ENCODE measurements at places on chromosomes 2 and 18.

DNA sequence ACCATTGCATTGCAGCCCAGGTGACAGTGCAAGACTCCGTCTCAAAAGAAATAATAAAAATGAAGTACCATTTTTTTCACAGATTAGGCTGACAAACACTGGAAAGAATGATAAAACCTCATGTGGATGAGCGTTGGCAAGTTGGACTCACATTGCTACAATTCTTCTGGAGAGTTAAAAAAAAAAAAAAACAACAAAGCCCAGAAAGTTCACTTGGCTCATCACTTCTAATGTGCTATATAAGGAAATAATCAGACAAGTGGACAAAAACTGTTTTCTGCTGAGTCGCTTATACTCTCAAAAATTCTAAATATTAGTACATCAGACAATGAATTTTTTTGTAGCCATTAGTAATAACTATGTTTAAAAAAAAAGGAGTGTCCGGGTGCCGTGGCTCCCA, 38.4 kb downstream of the PKP4 start:
- no peak for DNase-seq

GRCh38 chr2:211181626-211182025, 625.2 kb downstream of the CPS1 start:
- DNase-seq = no peak

GRCh38 chr2:144369416-144369815, 150.5 kb downstream of the ZEB2 start:
- no peak for DNase-seq

DNA sequence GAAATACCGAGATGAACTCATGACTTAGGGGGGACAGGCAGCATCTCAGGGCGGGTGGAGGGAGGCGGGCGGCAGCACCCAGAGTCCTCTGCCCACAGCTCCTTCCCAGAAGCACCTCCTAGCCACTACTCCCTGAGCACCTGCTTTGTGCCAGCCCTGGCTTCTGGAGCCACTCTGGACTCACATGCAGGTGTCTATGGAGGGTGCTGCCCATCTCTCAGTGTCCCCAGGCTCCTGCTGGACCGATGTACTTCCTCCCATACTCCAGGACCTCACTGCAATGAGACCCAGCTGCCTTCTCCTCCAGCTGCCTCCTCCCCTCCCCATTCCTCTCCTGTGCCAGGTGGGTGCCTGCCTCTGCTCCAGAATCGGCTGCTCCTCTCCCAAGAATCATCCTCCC, 22.1 kb upstream of the OTOS start:
- no peak for DNase-seq
